ENCODE measurements at places on chromosomes 3 and 15.
A peak's percentile ranks its signal among the peaks of the same experiment; 100 is the strongest.

- DNase-seq = peak; percentile 16
Observed at GRCh38 chr3:189292667-189293484, 121.1 kb downstream of the TPRG1 start.

DNA sequence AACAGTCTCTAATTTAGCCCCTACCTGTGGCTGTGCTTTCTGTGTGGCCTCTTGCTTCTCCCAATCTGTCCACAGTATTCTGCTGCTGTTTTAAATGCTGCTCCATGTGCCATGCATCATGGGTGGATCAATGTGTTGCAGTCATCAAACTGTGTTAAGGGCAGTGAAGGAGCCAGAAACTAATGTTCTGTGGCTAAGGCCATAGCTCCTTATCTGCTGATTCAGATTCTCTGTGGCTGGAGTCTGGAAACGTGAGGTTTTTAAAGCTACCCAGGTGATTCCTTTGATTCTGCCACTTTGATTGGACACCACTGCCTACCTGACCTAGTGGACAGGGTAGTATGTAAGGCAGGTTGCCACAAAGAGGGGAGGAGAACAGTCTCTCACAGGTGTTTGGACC, 44.8 kb downstream of the MORC1 start:
- DNase-seq = no peak

DNA sequence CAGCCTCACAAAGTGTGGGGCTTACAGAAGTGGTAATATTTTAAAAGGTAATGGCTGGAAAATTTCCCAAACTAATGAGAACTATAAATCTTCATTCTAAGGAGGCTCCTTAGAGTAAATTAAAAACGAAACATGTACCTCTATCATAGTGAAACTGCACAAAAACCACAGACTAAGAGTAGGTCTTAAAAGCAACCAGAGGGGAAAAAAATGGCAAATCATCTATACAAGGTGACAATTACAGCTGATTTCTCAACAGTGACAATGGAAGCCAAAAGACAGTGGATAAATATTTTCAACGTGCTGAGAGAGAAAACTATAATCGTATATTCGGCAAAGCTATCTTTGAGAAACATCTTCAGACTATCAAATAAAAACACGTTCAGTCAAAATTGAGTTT, 20.6 kb downstream of the HEG1 start:
- no peak for DNase-seq

GRCh38 chr3:100106094-100106493, 8.2 kb downstream of the FILIP1L start:
- DNase-seq = no peak

DNA sequence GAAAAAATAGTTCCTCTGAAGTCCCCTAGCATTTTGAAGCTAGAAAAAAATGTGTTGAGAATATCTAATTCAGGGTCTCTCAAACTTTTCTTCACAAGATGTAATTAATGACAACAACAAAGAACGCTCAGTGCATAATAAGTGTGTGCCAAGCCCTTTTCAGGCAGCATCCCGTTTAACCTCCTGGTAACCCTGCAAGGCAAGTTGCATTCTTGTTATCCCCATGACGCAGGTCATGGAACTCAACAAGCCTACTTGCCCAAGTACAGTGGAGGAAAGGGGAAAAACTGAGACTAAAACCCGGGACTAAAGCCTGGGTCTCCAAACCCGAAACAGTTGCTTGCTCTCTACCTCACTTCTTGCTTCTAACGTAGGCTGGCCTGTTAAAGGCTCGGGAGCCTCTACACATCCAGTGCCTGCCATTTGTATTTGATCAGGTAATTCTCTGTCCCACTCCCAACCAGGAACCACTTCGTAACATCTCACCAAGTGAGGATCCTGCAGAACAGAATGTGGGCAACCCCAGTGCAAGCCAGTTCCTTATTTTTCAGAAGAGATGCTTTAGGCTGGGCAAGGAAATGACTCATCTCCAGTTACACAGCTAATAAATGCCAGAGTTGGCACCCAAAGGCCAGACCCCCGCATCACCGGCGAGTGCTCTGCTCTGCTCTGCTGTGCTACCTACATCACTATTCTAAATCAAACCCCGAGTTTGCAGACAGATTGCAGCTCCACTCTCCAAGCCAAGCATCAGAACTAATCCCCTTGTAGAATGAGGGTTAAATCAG, 28.3 kb downstream of the LMCD1 start:
- no peak for DNase-seq

DNA sequence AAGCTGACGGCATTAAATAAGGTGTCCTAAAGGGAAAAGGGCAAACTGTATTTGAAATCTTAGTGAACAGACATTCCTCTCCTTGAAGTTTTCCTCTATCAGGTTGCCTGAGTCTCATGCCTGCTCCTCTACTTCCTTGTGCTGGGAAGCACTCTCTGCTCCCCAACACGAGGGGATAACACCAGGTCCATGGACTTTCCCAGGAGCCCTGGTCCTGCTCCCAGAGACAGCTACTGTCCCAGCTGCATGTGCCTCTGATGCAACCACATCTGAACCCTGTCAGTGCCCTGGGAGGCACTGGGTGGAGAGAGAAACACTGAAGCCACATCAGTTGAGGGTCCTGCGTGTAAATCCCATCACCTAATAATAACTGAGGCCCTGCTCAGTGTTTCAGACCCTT, 7.4 kb downstream of the TLR9 start:
- peak; percentile 12 for DNase-seq

- no peak for DNase-seq
Observed at GRCh38 chr15:78626381-78626995, 5.7 kb upstream of the CHRNA3 start.

DNA sequence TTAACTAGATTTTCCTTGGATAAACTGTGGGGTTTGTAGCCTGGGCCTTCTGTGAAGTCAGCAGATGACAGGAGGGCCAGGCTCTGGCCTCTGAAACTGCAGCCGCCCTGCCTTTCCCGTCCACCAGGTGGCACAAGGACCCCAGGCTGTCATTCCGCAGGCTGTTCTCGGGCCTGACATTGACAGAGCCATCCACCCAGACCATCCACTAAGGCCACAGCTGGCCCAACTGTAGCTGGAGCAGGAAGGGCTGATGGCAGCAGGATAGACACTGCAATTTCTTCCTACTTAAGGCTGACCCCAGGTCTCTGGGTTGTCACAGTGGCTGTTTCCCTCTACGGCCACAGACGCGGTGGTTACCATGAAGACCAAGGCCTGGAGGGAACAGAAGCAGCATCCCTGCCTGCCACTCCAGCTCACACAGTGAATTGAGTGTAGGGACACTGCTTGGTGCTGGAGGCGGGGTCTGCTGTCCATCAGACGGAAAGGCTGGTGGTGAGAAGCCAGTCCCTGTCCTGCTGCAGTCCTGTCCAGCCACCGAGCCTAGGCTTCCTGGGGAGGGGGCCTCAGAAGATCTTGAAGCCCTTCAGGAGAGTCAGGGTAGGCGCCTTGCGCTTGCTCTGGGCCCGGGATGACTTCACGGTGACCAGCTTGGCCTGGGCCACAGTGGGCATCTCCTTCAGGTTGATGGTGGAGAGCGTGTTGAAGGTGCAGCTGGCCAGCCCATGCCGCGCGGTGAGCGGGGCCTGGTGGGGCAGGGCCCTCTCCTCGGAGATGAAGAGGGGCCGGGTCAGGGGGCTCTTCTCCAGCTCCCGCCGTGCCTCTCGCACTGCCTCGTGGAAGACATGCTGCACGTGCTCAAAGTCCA, 9.4 kb downstream of the SLC51B start:
- peak; percentile 94 for DNase-seq

- DNase-seq = no peak
Observed at GRCh38 chr3:165549037-165549436, 288.2 kb downstream of the BCHE start.

- no peak for DNase-seq
Observed at GRCh38 chr15:83887404-83887803, 233.5 kb downstream of the ADAMTSL3 start.

- peak; percentile 1 for DNase-seq
Observed at GRCh38 chr3:5136211-5136918, 14.3 kb downstream of the ARL8B start.

DNA sequence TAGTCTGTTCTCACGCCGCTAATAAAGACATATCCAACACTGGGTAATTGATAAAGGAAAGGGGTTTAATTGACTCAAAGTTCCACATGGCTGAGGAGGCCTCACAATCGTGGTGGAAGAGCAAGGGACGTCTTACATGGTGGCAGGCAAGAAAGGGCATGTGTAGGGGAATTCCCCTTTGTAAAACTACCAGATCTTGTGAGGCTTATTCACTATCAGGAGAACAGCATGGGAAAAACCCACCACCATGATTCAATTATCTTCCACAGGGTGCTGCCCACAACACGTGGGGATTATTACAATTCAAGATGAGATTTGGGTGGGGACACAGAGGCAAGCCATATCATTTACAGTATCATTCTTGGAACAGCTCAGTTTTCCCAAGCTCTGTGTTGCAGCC, 268.0 kb downstream of the SUCLG2 start:
- DNase-seq = no peak

DNA sequence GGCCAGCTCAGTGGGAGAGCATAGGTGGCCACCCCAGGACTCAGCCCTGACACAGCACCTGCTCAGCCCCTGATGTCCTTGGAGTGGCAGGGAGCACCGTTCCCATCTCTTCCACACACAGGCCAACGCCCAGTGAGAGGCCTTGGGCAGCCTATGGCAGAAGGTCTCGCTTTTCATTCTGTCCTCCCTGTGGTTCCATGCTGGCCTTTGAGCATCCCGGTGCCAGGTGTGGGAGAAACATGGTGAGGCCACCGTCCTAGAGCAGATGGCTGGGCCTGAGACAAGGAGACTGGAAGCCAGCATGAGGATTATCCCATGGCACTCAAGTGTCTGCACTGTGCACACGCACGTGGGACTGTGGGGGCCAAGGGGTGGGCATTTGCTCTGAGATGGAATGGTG, 25.1 kb downstream of the ADCY5 start:
- DNase-seq = no peak

DNA sequence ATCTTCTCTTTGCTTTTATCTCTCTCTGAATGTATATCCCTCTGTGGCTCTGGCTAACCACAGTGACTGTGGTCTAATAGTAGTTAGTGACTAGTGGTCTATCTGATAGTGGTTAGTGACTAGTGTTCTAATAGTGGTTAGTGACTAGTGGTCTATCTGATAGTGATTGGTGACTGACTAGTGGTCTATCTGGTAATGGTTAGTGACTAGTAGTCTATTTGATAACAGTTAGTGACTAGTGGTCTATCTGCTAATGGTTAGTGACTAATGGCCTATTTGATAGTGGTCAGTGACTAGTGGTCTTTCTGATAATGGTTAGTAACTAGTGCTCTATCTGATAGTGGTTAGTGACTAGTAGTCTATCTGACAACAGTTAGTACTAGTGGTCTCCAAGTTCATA, 110.5 kb downstream of the MDFIC2 start:
- no peak for DNase-seq

- DNase-seq = no peak
Observed at GRCh38 chr15:33145447-33145846, 49.1 kb downstream of the FMN1 start.

DNA sequence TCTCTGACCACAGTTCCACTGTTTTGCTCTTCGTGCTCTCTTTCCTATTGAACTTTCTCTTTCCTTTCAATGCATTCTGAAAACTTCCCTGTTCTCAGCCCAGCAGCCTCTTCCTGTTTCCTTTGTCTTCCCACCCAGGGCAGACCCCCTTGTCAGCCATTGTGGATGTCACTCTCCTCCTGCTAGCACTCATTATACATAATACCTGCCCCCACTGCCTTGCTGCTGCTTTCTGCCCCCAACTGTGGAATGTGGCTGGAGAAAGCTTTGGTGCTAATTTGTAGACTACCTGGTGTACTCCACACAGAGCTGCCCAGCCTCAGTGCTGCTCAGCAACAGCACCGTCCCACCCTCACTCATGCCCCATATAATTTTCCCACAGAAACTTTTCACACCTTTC, 80.2 kb downstream of the CHCHD6 start:
- no peak for DNase-seq

- DNase-seq = no peak
Observed at GRCh38 chr3:107260207-107260606, 117.0 kb upstream of the CCDC54 start.

GRCh38 chr3:49492969-49493368, 22.9 kb downstream of the DAG1 start:
- no peak for DNase-seq

DNA sequence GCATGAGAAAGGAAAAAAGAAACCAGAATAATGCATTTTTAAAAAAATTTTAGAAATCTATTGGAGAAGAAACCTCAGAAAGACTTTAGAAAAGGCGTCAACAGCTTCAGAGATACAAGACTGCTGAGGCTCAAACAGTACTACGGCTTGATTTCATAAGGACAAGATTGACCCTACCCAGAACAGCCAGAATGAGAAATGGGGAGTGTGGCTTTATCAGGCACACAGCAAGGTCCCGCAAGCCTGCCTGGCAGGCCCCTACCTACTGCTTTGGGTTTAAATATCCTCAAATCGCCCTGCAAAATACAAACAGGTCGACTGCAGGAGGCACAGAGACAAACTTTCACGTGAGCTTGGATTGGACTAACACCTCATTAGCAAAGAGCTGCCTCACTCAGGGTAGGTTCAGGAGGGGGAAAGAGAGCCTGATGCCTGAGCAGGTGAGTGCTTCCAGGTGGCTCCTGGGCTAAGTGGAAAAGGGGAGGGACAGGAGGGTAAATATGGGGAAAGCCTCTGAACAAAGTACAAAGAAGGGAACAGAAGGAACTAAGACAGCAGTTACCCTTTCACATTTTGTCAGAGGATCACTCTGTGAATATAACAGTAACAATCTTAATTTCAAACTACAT, 87.5 kb downstream of the RORA start:
- DNase-seq = peak; percentile 34

GRCh38 chr3:116367761-116368395, 77.4 kb downstream of the LSAMP start:
- no peak for DNase-seq

DNA sequence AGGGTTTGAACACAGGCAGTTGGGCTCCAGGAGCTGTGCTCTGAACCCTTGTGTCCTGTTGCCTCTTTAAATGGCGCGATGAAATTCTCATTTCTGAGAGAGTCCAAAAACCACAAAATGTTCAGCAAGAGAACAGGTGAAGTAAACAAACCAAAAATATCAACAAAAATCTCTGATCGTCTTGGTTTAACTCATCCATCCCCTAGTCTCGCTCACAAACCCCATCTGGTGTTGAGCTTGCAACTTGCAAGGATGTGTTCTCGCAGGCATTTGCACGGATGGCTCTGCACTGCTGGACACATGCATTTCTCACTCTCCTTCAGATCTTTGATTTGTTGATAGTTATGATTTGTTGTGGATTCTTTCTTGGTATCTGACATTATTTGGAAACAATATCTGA, 31.1 kb downstream of the FAH start:
- peak; percentile 8 for DNase-seq

DNA sequence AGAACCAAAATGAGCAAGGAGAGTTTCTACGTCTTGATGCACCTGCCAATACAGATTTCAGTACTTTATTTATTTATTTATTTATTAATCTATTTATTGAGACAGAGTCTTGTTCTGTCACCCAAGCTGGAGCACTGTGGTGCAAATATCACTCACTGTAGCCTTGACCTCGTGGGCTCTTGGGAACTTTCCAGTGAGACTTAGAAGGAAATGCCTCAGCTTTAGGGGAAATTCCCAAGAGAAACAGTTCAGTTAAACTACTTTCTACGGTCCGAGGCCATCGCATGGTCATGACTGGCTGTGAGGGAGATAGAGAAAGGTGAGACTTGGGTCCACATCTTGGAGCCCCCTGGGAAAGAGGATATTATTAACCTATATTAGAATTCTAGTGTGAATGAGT, 47.0 kb upstream of the HERC1 start:
- DNase-seq = no peak

- DNase-seq = no peak
Observed at GRCh38 chr3:178200316-178200715, 335.9 kb upstream of the KCNMB2 start.

GRCh38 chr15:74196175-74196574, 6.4 kb downstream of the STRA6 start:
- peak; percentile 97 for DNase-seq

Data from HT-29 (cell line).